ENCODE measurements at places on chromosomes 2 and 18.
A peak's percentile ranks its signal among the peaks of the same experiment; 100 is the strongest.

GRCh38 chr2:94875064-94875819 is 4.0 kb downstream of the TEKT4 start:
- DNase-seq, result no peak

GRCh38 chr2:158893026-158893425 is 75.4 kb upstream of the TANC1 start:
- DNase-seq, result peak; percentile 36

- DNase-seq, result no peak
Observed at GRCh38 chr2:55838653-55839052, 84.9 kb downstream of the EFEMP1 start.

DNA sequence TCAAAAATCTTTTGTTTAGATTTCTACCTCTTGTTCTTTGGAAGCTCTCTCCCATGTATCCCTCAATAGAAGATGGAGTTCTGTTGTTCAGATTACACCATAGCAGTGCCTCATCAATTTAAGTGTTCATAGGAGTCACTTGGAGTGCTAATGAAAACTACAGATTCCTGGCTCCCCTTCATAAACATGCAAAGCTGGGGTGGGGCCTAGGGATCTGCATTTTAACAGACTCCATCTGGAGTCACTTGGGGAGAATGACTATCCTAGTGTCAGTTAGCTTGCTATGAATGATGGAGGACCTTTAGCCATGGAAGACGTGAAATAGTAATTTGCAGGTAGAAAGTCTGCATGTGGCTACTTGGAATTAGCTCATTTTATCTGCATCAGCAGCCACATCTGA is 105.4 kb downstream of the RGPD3 start:
- no peak for DNase-seq

DNA sequence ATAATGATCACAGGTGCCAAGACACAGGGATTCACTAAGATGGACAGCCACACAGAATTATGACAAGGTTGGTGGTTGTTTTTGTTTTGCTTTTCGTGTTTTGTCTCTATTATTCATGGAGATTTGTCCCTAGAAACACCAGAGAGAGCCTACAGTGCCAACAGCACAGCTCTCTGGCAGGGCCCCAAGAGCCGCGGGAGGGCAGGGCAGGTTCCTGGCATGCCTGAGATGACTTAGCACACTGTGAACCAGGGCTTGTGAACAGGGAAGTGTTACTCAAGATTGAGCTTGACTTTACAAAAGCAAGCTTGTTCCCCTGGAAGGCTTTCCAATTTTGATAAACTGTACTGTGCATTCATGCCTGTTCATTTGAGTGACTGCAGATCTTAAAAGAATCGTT is 437.4 kb upstream of the SALL3 start:
- no peak for DNase-seq

DNA sequence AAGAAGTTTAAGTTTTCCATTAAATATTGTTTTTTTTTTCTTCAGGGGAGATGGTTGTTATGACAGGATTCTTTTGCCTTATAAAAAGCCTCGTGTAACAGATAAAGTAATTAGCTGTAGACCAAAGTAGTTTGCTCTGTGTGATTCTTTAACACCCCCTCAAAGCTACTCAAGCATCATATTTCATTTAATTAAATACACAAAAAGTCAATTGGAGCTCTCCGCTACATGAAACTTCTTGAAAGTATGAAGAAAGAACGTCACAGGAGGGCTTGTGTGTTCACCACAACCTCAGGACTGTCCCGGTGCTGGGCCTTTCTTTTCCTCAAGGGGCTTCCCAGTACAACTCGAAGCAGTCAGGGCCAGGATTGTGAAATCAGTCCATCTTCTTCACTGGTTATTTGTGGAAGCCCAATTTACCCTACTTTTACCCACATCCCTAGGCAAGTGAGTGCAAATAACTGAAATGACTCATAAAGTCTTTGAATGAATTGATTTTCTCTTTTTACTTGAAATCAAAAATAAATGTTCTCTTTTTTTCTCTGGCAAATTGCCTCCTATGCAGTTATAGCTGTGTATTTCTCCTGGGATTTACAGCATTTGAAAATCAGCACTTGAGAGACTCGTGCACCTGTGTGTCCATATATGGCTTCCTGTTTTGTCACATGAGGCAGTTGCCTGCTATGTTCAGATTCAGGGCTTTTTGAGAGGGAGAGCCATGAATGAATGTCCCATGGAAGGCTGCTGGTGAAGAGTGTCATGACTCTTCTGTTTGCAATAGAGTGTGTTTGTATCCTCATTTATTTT is 48.6 kb downstream of the LINC00305 start:
- DNase-seq, result no peak

DNA sequence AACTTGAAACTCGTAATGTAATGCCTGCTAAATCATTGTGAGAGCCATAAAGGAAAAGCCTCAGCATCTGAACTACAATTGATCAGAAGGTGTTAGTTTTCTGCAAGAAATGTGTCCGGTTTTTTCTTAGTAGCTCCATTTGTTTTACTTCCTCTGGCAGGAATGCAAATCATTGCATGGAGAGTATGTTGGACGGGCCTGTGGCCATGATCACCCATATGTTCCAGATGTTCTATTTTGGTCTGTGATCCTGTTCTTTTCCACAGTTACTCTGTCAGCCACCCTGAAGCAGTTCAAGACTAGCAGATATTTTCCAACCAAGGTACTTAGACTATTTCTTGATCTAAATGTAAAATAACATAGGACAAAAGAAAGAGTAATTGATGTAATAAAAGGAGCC is 126.6 kb downstream of the DPP4 start:
- no peak for DNase-seq

DNA sequence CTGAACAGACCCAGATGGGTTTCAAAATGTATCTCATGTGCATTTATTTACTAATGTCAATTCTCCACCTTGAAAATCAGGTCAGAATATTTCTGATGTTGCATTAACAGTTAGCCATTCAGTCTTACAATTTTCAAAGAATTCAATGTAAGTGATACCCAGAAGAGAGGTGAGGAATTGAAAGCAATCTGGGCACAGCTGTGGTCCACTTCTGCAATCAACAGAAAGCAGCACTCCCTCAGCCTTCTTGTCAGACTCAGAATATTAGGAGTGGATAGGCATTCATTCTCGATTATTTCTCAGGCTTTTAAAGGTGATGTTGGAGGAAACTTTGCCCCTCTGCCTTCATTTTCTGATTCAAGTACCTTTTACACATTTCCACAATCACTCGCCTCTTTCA is 15.7 kb downstream of the CCL20 start:
- no peak for DNase-seq

DNA sequence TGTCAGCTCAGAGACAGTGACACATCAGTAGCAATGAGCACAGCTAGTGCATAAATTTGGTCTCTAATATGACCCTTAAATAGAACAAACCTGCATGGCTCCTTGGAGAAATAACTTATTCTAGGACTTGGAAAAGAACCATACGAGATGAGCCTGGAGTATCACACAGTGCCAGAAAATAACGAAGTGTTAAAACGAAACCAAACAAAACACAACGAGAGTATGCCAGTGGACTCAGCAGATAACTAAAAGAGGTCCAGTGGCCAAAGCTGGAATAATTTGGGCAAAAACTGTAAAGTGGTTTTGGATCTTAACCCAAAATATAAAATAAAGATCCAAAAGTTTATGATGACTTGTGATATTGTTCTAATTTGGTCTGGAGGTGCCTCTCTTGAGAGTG is 1599.0 kb upstream of the LRRTM1 start:
- no peak for DNase-seq

GRCh38 chr2:56682397-56682760 is 498.6 kb downstream of the CCDC85A start:
- DNase-seq, result no peak

DNA sequence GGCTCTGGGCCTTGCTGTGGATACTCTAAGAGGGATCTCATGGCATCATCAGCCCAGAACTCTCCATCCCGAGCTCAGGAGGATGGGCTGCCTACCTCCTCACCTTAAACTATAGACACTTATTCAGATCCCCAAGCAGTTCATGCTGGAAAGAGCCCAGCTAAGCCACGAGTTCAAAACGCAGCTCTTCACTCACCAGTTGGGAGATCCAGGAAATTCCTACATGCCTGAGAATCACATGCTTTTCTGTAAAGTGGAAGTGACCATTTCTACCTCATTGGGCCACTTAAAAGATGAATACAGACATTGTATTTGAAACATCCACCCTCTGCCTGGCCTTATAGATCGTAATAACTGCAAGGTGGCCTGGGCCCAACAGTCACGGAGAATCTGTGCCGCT is 6.6 kb downstream of the ATOH8 start:
- DNase-seq, result no peak

GRCh38 chr2:113000436-113000835 is 4.8 kb upstream of the IL36A start:
- no peak for DNase-seq

- no peak for DNase-seq
Observed at GRCh38 chr2:144454466-144455287, 65.2 kb downstream of the ZEB2 start.

GRCh38 chr2:42860319-42861094 is 68.1 kb upstream of the HAAO start:
- no peak for DNase-seq

DNA sequence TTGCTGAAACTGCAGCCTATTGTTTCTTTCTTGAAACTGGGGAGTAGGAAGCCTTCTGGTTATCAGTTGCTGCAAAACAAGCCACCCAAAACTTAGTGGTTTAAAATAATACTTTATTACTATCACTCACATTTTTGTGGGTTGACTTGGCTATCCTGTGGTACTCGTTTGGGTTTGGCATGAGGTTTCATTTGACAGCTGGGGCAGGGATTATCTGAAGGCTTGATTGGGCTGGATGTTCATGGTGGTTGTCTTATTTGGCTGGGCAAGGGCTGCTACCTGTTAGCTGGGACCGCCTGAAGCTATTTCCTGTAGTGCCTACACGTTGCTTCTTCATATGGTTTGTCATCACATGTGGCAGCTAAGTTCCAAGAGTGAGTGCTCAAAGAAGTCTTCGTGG is 122.3 kb downstream of the PLCL1 start:
- peak; percentile 74 for DNase-seq

DNA sequence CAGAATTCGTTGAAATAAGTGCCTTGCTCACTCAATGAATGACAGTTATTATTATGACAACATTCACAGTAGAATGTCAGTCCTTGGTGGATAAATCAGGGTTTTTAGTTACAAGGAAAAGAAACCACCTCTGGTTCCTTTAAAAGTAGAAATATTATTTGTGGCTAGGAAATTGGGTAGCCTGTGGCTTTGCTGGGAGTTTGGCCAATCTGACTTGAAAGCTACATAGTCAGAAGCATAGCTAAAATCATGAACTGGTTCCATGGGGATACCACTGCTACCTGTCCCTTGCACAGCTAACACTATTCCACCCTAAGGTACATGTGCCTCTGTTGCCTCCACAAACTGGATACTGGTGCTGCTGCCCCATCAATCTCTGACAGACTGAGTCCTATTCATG is 12.8 kb upstream of the SMCHD1 start:
- DNase-seq, result no peak

DNA sequence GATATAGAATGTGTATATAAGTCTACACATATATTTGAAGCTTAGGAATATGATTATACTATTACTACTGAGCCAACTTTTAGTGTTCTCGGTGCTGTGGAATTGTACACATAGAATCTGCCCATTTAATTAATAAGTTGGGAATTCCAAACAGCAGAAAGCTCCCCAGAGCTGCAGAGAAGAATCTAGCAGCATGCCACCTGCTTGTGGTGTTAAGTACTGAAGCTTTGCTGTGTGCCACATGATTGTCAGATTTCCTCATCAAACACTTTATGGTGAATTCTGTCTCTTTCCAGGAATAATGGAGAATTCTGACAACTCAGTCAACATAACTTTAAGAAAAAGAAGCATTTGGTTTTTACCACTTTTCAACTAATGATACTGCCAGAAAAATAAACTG is 117.8 kb downstream of the WDSUB1 start:
- peak; percentile 26 for DNase-seq

GRCh38 chr2:132559326-132559725 is 110.7 kb downstream of the LYPD1 start:
- no peak for DNase-seq

DNA sequence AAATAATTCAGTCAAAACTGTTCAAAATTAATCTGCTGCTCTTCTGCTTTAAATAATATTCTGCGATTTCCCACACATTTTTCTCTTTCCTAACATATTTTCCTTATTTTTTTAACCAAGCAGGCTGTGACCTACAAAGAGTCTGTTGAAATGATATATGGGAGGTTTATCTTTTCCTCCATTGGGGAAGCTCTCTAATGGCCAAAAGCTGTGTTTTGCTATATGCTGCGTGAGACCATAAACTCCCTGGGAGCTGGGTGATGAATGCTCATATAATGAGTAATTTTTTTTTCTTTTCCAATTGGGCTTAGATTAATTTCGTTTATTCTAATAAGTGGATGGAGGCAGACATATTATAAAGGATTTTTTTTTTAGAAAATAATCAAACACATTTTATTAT is 72.2 kb upstream of the MAP2 start:
- DNase-seq, result no peak

GRCh38 chr18:70194227-70194890 is 11.1 kb downstream of the RTTN start:
- DNase-seq, result no peak

DNA sequence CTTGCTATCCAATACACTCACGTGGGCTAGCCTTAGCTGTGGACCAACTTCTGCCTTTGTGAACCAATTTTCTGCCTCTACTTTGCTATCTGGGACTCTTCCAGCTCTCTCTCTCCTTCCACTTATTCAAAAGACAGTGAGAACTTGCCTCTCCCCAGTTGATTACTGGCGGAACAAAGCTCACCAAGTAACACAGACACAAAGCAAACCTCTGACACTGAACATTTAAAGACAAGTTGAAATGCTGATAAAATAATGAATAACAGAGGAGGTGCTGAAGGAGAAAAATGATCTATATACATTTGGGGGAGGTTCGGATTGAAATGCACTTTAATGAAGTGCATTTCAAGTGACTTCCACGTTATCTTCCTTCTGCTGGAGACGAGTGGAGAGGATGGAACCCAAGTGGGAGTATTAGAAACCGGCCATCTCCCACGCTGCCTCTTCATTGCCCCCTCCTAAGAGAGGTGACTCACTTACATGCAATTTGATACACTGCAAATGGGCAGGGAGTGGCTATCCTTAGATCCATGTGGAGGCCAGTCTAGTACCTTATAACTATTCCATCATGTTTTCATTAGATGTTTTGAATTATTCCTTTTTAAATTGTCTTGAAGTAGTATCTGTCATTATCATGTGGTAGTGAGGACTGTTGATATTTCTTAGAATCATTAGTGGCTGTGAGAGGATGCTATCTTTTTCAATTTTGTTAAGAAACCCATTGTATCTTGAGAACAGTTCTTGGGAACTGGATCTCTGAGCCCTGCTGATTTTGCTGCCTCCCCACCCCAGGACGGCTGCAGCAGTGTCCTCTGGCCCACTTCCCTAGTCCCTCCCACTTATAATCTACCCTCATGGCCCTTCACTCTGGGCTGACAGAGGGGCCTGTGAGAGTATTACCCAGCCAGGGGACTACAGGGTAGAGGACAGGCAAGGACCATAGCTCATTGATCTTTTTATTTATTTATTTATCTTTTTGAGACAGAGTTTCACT is 6.0 kb upstream of the GLI2 start:
- peak; percentile 70 for DNase-seq

DNA sequence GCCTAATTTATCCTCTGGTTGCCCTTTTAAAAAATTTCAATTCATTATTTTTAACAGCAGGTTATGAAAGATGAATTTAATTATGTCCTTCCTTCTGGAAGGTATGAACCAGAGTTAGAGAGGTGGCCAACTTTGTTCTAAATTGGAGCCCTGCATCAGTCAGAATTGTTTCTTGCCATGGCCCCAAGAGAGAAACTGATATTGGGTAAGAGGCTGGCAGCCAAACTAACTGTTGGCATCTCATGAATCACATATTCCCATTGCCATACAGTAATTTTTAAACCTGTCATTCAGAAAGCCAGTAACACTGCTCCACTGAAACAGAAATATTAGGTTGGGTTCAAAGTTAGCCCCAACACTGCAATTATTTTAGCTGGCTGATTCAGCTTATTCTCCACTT is 67.4 kb downstream of the SMAD2 start:
- DNase-seq, result peak; percentile 20

Data from LHCN-M2 (cell line).